ENCODE measurements at places on chromosomes 12 and 14. TPM values are rescaled to one million over a fixed set of nuclear protein-coding genes. Genes with fewer than 3 reads are reported as not detected.

Gene NTS
- total RNA-seq, result 4.2 TPM

Gene COCH
- 2.5 TPM for total RNA-seq

Gene ITGB7
- total RNA-seq, result 1.7 TPM

GRCh38 chr14:99573000-99573330, 31.0 kb downstream of the CCDC85C start:
- H3K4me3 ChIP-seq, result no peak overlapping the region
- DNase-seq, result no peak
- H3K36me3 ChIP-seq, result no peaks in the 10 kb centered on the region
- peaks cover 77% of the 10 kb centered on the region for H3K4me1 ChIP-seq
- H3K27ac ChIP-seq, result peak overlapping the region; percentile 86

GRCh38 chr14:20522332-20522731, 17.0 kb downstream of the RNASE10 start:
- no peak overlapping the region for H3K27ac ChIP-seq
- H3K27me3 ChIP-seq, result no peaks in the 10 kb centered on the region
- H3K4me1 ChIP-seq, result no peaks in the 10 kb centered on the region
- H3K4me3 ChIP-seq, result no peak overlapping the region
- no peak for DNase-seq
- H3K36me3 ChIP-seq, result no peaks in the 10 kb centered on the region

- no peaks in the 10 kb centered on the region for H3K36me3 ChIP-seq
- H3K4me3 ChIP-seq, result no peak overlapping the region
- no peaks in the 10 kb centered on the region for H3K27me3 ChIP-seq
- H3K4me1 ChIP-seq, result peaks cover 16% of the 10 kb centered on the region
Measured at GRCh38 chr12:103803847-103804246, 37.2 kb downstream of the NT5DC3 start.

DNA sequence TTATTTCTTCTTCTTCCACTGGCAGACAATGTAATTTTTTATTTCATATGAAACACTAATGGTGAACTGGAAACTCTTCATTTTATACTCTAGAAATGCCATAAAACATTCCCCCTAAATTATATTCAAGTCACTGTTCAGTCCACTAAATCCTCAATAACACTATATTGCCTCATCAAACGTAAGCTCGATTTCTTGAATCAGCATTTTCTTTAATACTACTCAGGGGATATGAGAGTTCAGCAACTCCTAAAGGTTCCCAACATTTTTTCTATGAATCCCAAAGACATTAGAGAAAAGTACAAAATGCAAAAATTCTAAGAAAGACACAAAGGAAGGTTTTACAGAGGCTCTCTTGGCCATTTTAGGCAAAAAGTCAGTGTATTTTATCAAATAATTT, 59.3 kb downstream of the PRICKLE1 start:
- no peaks in the 10 kb centered on the region for H3K4me1 ChIP-seq
- no peaks in the 10 kb centered on the region for H3K27me3 ChIP-seq
- no peaks in the 10 kb centered on the region for H3K36me3 ChIP-seq
- no peak for DNase-seq
- no peak overlapping the region for H3K4me3 ChIP-seq
- H3K27ac ChIP-seq, result no peak overlapping the region

GRCh38 chr12:5718680-5719079, 226.4 kb downstream of the ANO2 start:
- H3K36me3 ChIP-seq, result no peaks in the 10 kb centered on the region

- DNase-seq, result peak; percentile 80
- H3K27me3 ChIP-seq, result no peaks in the 10 kb centered on the region
- peak overlapping the region; percentile 98 for H3K27ac ChIP-seq
- peaks cover 4% of the 10 kb centered on the region for H3K4me1 ChIP-seq
- peak overlapping the region; percentile 89 for H3K4me3 ChIP-seq
Measured at GRCh38 chr14:49768301-49769121, 558 bp downstream of the KLHDC2 start.
